Stimulated activated CD8-positive, alpha-beta memory T cell treated with anti-CD3 and anti-CD28 coated beads, Interleukin-7, amount 100 ng/mL, for 1 hour (primary cell): ENCODE measurements at places on chromosomes 3 and 15.

DNA sequence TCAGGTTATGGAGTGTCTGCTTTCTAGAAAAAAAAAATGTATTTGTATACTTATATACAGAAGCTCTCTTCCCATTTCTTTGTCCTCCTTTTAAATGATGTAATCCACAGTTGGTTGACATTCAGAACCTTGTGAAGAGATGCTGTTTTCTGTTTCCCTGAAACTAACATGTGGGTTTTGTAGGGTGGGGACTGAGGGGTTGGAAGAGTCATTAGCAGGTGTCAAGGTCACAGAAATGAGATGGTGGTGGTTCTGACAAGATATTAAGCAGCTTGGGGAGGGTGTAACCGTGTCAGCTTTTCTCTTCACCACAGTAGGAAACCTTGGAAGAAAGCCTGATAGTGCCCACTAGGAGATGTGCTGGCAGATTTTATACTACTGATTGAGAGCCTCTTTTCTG is 2.4 kb downstream of the RASA2 start:
- DNase-seq: no peak

DNA sequence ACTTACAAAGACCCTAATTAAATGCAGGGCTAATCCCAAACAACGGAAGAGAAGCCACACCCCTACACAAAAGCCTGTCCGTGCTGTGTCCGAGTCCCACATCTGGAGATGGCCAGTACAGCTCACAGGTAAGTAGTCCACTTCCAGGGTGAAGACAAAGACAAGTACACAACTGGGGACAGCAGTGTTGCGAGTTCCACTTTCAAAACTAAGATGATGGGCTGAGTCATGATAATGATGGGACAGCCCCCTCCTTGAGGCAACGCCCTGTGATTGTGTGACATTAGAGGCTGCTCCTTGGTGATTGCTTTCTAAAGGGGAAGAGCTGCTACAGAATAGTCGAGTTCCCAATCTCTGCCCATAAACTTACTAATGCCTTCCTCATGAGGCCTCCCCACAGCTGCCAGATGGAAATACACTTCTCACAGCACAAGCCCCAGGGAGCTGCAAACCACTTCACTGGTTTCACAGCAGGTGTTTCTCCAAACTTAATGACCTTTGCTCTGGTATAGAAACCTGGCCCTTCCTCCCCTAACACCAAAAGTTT is 27.6 kb downstream of the RFT1 start:
- DNase-seq: no peak

DNA sequence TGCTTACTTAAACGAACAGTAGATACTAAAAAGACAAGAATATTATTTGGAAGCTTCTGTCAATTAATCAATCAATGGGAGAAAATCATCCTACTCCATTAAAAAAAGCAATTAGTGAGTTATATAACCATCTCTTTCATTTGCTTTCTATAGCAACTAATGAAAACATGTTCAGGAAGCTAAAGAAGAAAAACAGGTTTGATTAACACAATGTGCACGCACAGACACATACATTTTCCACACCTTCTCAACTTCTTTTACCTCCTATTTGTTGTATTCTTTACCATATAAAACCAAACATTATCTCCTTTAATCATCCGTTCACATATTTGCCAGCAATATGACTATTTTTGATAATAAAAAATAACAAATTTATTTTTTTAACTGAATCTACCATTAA is 111.3 kb downstream of the GBE1 start:
- DNase-seq: no peak

DNA sequence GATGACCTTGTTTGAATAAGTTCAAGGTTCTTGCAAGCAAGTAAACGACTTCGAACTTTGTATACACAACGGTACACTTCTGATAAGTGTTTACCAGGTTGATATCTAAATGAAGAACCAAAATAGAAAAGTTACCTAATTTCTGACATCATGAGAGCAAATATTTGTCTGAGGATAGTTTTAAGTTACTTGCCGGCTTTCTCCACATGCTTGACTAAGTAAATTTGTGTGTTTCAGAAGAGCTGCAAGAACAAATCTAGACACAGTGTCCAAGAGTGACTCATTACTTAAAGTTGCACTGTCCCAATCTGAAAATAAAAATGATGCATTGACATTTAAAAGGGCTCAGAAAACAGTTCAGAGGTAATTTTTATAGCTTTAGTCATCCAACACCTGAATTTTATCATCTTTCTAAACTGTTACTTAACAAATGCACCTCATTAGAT is 115.1 kb downstream of the HERC1 start:
- DNase-seq: no peak

GRCh38 chr3:195910499-195910845 is 2.1 kb upstream of the TNK2 start:
- DNase-seq: no peak

DNA sequence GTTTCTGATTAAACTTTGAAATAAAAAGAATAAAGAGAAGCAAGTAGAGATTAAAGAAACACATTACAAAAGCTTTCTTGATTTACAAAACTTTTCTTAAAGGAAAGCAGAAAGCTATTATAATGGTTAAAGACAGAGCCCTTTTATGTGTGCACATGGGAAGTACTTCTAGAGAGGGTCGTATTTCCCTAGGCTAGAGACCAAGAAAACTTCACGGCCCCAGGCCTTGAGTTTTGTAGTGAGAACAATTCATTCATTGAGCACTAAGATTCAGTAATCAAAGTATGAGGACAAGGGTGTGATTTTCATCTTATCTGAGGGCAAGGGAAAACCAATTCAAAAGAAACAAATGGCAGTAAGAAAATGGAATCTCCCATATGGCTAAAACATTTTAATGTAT is 854.1 kb downstream of the ROBO1 start:
- DNase-seq: no peak

DNA sequence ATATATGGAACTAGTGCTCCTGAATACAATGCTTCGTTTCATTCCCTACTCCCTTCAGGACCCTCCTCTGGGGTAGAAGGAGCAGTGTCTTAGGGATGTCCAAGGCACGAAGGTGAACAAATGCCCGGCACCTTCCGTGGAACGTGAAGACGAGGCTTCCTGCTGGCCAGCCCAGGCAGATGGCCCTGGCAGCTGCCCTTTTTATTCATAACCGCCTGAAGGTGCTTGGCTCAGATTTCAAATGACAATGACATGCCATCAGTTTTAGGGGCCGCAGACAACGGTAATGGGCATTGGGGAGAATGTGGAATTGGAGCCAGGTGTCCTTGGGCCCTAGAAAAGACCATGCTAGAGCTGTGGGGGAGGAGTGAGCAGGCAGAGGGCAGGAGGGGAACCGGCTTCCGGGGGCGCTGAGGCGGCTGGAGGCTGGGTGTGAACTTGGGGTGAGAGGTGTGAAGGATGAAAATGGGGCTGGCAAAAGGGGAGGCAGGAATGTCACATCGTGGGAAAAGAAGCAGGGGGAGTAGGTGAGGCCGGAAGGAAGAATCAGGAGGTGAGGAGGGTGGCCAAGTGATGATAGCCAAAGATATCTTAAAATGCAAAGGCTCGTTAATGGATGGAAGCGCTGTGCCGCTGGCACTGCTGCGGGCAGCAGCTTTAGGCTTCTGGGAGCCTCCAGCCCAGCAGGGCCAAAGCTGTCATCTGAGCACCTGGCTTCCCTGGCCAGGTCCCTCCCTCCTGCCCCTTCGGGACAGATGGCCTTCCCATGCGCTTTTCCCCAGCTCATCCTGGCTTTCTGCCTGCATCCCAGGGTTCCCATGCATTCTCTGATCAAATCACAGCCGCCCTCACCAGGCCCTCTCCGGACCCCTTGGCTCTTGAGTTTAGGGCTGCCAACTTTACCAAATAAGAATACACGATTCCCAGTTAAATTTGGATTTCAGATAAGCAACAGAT is 93.7 kb downstream of the TMEM266 start:
- no peak for DNase-seq

DNA sequence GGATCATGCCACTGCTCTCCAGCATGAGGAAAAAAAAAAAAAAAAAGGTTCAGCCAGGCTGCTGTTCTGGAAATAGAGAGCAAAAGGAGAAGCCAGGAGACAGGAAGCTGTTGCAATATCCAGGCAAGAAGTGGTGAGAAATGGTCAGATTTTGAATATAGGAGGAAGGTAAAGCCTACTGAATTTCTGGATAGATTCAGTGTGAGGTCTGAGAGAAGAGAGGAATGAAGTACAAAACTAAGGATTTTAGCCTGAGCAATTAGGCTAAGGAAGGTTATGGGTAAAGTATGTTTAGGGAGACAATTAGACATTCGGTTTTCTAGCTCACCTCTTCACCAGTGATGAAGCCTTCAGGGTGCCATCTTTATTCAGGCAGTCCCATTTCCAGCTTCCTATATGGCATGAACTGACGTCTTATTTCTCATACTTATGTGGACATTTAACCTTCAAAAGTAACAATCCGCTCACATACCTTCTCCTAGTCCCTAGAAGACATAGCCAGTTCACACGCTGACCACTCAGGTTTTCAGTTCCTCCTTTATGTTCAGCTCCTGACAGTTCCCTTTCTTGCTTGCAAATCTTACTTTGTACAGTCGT is 57.2 kb downstream of the KIF9 start:
- no peak for DNase-seq
